ENCODE measurements at places on chromosomes 7 and 10.

GRCh38 chr7:148104136-148104716 is 486.3 kb upstream of the C7orf33 start:
- no peak for DNase-seq

DNA sequence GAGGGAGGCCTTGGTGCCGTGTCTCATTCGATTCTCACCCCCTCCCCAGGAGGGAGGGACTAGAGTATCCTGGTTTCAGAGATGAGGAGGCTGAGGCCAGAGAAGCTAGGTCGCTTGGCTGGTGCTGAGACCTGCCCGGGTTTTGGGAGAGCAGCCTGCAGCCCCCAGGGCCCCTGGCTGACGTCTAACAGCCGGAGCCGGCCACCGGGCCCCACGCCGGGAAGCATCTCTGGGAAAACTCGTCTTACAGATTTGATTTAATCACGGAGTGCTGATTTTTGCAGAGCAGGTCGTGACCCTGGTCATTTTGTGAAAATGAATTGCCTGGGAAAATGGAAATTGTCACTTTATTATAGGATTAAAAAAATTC is 97.5 kb downstream of the MICALL2 start:
- no peak for DNase-seq

- peak; percentile 68 for DNase-seq
Measured at GRCh38 chr7:110521357-110521911, 569.5 kb upstream of the LRRN3 start.

DNA sequence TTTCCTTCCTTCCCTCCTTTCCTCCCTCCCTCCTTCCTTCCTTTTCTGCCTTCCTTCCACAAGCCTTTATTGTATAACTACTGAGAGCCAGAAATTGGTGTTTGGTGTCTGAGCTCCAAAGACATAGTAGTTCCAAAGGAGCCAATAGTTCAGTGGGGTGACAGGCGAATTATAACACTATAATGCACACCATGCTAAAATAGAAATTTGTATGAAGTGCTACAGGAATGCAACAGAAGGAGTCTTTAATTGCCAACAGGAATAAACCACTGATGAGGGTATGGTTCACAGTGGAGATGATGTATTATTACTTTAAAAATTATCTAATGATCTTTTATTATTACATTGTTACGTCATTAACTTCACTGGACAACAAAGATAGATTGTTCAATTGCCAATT is 158.8 kb upstream of the SP8 start:
- no peak for DNase-seq

DNA sequence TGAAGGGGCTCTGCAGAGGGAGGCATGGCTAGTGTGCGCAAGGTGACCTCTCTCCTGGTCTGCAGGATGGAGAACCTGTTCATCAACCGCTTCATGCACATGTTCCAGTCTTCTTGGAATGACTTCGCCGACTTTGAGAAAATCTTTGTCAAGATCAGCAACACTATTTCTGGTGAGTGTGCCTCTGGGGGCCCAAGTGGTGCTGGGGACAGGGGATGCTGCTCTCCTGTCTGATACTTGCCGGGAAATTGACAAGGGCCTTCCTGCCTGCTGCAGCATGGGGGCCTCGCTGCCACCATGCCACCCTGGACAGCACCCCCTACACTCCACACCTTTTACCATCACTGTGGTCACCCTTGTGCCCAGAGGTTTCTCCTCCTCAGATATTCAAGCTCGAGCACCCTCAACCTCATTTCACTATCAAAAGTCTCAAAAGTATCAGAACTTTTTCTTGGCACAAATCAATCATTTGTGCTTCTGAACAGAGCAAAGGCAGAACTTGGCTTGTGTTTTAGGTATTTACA is 50.0 kb downstream of the ALOX5 start:
- no peak for DNase-seq

GRCh38 chr10:90723416-90724068 is 134.3 kb downstream of the HTR7 start:
- DNase-seq: no peak

GRCh38 chr7:32879460-32879859 is 12.1 kb downstream of the KBTBD2 start:
- peak; percentile 88 for DNase-seq

DNA sequence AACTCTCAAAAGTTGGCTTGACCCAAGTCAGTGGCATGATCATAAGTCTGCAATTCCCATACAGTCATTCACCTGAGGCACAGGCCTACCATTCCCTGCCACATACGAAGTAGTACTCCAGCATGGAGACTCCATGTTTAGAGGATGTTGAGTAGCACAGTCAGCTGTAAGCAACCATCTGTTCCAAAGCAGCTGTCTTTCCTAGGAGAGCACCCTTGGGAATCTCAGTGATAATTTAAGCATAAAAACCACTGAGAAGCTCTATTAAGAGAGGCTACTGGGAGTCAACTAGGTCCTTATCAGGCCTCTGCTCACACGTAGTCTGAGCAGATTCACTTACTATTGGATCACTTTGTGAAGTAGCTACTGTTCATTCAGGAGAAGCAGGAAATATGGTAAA is 61.6 kb upstream of the UNC5B start:
- DNase-seq: no peak

- no peak for DNase-seq
Measured at GRCh38 chr10:113064039-113064438, 114.0 kb downstream of the TCF7L2 start.

DNA sequence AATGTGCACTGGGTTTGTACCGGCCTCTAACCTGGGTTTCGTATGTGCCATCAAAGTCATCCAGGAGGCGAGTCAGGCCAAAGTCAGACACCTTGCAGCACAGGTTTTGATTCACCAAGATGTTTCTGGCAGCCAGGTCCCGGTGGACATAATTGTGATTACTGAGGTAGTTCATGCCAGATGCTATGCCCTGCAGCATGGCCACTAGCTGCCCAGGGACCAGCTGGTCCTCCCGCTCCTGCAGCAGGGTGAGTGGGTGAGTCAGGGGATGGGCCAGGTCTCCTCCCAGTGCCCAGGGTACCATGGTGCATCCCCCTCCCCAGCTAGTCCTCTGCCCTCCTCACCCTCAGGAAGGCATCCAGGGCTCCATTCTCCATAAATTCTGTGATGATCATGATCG is 13.6 kb downstream of the ZYX start:
- DNase-seq: no peak
